ENCODE measurements at places on chromosomes 13 and 19.

GRCh38 chr13:91112201-91112923, 235.1 kb upstream of the MIR17HG start:
- DNase-seq, result no peak

GRCh38 chr13:21476893-21477472, 17.9 kb upstream of the ZDHHC20 start:
- DNase-seq, result peak; percentile 93

GRCh38 chr13:49840266-49840665, 47.8 kb upstream of the KPNA3 start:
- DNase-seq, result peak; percentile 45

DNA sequence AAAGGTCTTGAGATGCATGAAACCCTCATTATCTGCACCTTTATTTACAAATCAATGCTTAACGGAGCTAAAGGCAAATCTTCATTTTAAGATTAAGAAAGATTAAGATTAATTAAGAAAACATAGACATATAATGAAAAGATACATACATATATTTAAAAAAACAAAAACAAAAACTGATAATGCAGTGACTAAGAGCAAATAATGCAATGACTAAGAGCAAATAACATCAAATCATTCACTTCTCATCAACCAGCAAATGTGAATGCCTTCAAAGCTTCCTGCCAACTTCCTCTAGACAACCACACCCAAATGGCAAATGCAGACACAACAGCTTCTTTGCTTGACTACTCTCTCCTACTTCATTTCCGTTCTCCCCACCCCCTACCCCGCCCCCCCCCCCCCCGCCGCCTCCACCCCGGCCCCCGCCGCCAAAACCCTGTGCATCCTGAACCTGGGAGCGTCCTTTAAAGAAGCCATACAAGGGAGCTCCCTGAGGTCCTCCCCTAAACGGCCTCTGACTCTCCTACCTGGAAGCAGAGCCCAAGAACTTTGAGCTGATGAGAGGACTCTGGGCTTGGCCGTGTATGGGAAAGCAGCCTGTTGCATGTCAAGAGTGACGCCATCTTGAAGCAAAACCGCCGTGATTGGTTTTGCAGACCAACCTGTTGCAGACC, 24.5 kb downstream of the TEX101 start:
- peak; percentile 62 for DNase-seq

DNA sequence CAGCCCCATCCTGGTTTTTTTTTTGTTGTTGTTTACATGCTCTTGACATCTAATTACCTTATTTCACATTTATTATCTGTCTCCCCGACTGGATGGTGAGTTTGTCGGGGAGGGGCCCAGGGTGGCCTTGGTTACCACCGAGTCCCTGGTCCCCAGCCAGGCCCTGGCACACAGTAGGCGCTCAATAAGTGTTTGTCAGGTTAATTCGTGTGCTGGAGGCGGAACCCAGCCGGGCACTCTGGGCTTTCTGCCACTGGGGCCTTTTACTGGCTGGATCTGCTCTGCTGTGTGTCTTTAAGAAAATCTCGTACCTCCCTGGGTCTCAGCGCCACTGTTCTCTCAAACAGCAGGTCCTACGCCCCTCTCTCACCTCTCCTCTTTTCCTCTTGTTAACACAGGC, 4.6 kb downstream of the NRTN start:
- DNase-seq, result no peak
